ENCODE measurements at places on chromosomes 11 and 22. TPM values are rescaled to one million over a fixed set of nuclear protein-coding genes. Genes with fewer than 3 reads are reported as not detected.

Gene SCGB1A1
- not detected for total RNA-seq

Gene GAL3ST1
- 0.19 TPM for total RNA-seq

Gene OR5P2
- total RNA-seq, result not detected

Gene OR5AS1
- not detected for total RNA-seq

Gene NRXN2
- total RNA-seq, result 1.9 TPM

Gene OR6A2
- not detected for total RNA-seq

Gene H19
- total RNA-seq, result 611 TPM

Gene ZNF280A
- total RNA-seq, result not detected

Gene TNNI2
- 0.35 TPM for total RNA-seq

Gene OR51E2
- 0.30 TPM for total RNA-seq

Gene SCN3B
- total RNA-seq, result 1.2 TPM

Gene ANO5
- 59.1 TPM for total RNA-seq

Gene SMIM38
- 0.11 TPM for total RNA-seq

Gene SULT4A1
- total RNA-seq, result 0.14 TPM

Gene OLFML1
- total RNA-seq, result 8.5 TPM

Gene LRRN4CL
- 4.5 TPM for total RNA-seq

Gene OMP
- not detected for total RNA-seq

Gene NCR3LG1
- total RNA-seq, result 0.73 TPM

Gene PATE2
- not detected for total RNA-seq

Gene IGLL5
- total RNA-seq, result not detected

Gene OR5AK2
- not detected for total RNA-seq

Gene CD3G
- total RNA-seq, result 0.78 TPM

Gene CELSR1
- 8.4 TPM for total RNA-seq

Gene DEPDC7
- 0.49 TPM for total RNA-seq

Gene SLC35E4
- total RNA-seq, result 5.0 TPM

Gene APOC3
- total RNA-seq, result not detected

Gene BTBD18
- not detected for total RNA-seq

Gene FGF4
- total RNA-seq, result not detected

Gene C22orf42
- not detected for total RNA-seq

Gene PANX2
- total RNA-seq, result 0.43 TPM

Gene MB
- 17,829 TPM for total RNA-seq

Gene SYT13
- 7.0 TPM for total RNA-seq
